HFF-Myc (cell line): ENCODE measurements at places on chromosomes 5 and 9.
A peak's percentile ranks its signal among the peaks of the same experiment; 100 is the strongest.

GRCh38 chr5:129962506-129962905, 58.2 kb downstream of the CHSY3 start:
- DNase-seq = no peak

GRCh38 chr5:152144030-152144429, 219.4 kb upstream of the GLRA1 start:
- no peak for DNase-seq

DNA sequence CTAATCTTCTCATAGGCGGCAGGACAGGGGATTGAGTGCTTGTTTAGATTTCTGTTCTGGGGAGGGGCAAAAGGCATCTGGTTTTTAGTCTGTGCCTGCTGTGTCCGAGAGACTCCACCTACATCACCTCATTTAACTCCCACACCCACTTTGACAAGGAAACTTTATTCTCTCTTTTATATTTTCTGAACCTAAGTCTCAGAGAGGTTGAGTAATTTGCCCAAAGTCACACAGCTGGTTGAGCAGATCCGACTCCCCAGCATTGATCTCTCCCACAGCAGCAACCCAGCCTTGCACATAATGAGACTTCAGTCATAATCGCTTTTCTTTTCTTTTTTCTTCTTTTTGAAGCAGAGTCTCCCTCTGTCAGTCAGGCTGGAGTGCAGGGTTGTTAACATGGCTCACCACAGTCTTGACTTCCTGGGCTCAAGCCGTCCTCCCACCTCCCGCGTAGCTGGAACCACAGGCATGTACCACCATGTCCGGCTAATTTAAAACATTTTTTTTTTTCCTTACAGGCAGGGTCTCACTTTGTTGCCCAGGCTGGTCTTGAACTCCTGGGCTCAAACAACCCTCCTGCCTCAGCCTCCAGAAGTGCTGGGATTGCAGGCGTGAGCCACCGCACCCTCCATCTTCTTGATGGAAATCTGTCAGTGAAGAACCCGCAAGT, 36.5 kb upstream of the ANKRD33B start:
- no peak for DNase-seq

- DNase-seq = no peak
Measured at GRCh38 chr5:3197304-3198073, 398.1 kb upstream of the IRX1 start.

DNA sequence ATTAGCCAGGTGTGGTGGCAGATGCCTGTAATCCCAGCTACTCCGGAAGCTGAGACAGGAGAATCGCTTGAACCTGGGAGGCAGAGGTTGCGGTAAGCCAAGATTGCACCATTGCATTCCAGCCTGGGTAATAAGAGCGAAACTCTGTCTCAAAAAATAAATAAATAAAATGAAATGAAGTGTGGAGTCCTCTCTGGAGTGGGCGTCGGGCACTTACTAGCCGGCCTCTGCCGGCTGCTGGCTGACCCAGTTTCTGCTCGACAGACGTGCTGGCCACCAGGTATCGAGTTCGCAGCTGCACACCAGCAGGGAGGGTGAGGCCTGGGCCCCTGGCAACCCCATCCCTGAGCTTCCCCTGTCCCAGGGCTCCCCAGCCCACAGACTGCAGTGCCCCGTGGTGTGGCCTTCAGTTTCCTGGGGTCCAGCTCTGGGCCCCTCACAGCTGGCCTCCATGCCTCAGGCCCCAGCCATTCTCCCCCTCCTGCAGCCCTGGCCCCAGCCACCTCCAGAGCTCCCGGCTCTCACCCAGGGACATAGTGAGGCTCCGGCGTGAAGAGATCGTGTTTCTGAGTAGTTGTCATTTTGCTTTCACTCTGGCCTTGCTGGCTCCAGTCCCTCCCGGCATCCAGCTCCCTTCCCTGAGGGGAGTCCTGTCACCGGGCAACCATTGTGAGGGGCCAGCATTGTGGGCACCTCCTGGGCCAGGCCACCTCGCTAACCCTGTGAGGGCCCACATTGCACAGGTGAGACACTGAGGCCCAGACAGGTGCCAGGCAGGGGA, 3.8 kb upstream of the STPG3 start:
- no peak for DNase-seq

GRCh38 chr9:36284226-36284625, 26.0 kb upstream of the GNE start:
- DNase-seq = no peak

DNA sequence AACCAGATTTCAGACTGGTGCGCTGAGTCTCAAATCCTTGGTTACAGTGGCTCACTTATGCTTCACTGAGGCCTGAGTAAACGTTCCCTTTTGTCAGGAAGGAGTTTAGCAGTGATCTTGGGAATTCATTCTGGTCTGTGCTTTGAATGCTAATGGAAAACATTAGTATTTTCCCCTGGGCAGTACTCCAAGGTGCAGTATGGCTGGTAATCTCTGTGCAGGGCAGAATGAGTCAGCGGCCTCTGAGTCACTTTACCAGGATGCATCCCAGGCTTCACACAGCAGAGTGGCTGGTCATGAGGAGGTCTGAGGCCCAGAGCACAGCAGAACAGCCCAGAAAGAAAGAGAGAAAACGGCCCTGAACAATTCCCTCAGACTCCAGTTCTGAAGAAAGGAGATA, 54.0 kb downstream of the PCA3 start:
- peak; percentile 97 for DNase-seq

DNA sequence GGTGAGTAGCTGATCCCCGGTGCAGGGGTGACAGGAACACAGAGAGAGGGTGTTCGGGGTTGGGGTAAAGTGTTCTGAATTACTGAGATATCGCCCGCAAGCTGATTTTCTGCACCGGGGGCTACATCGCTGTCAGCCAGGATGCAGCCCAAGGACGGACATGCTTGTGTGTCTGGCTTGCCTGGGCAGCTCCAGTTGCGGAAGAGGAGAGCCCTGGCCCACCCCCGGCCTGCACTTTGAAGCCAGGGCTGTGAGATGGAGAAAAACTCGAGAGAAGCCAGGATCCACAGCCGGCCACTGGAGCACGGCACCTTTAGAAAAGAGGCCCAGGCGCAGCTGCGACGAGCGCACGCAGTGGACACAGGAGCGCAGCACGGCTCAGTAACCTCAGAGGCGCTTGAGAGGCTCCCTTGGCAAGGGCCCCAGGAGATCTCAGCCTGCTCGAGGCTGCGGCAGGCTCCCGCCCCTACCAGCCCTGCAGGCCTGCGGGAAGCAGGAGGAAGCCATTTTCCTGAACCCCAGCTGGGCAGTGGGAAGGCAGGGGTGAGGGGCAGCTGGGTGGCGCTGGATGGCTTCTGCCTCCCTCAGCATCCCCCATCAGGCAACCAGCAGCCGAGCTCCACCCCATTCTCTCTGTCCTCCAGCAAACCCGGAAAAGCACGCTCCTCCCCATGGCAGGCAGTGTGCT, 59.2 kb downstream of the C9orf50 start:
- no peak for DNase-seq

- no peak for DNase-seq
Measured at GRCh38 chr5:132095424-132095972, 21.9 kb downstream of the CSF2 start.

DNA sequence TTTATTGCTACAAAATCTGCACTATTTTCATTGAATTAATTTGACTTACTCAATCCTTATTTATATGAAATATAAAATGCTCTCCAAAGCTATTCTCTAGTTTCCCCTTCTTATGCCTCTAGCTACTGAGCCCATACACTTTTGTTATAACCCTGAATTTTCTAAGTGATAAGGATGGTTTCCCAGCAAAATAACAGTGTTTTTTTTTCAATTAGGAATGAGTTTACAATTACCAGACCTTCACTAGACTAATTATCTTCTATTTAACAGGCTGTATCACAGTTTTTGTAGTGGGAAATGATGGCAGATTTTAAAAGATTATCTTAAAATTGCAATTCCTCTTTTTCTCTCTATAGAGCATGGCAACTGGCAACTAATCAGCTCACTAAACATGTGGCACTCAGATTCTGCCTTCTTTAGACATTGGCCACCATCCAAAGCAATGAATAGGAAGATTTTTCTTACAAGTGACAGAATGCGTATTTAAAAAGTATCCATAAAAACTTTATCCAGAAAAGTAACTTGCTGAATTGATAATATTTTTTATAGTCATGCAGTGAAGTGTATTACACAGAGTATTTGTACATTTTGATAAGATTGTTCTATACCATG, 585.7 kb upstream of the ZNF608 start:
- no peak for DNase-seq

- DNase-seq = peak; percentile 25
Measured at GRCh38 chr5:4879693-4880303, 260.3 kb upstream of the ADAMTS16 start.

DNA sequence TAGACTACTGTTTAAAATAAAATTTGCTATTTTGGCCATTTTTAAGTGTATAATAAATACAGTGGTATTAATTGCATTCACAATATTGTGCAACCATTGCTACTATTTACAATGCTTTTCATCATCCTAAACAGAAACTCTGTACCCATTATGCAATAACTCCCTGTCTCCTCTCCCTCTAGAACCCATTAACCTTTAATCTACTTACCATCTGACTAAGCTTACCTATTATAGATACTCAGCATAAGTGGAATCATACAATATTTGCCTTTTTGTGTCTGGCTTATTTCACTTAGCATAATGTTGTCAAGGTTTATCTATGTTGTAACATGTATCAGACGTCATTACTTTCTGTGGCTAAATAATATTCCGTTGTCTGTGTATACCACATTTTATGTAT, 25.9 kb downstream of the CD14 start:
- no peak for DNase-seq

GRCh38 chr5:163661360-163661759, 155.9 kb downstream of the MAT2B start:
- no peak for DNase-seq

GRCh38 chr5:5666369-5666768, 243.9 kb downstream of the ICE1 start:
- no peak for DNase-seq

DNA sequence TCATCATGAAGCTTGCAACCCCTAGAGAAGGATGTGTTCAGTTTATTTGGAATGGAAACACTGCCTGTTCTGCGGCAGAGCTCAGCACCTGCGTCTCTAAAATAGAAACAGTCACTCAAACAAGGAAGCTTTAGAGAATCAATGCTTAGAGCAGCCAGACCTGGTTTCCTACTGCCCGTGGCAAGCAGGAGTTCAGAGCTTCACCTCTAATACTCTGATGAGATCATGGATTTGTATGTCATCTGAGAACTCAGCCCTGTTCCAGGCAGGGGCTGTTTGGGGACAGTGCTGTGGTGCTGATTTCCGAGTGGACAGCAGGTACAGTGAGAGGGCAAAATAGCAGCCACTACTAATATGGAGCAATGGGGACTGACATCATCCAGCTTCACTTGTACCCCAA, 236.0 kb upstream of the IRX1 start:
- no peak for DNase-seq
